ENCODE measurements at places on chromosomes 3 and 15. TPM values are rescaled to one million over a fixed set of nuclear protein-coding genes. Genes with fewer than 3 reads are reported as not detected.

Gene GOLGA6B
- 0.47 TPM for total RNA-seq

Gene COLQ
- total RNA-seq: 11.4 TPM

Gene ALDH1L1
- total RNA-seq: 0.20 TPM

- H3K4me1 ChIP-seq: no peaks in the 10 kb centered on the region
- no peak for DNase-seq
- no peak overlapping the region for H3K27ac ChIP-seq
- H3K36me3 ChIP-seq: no peaks in the 10 kb centered on the region
- H3K27me3 ChIP-seq: no peaks in the 10 kb centered on the region
These were observed 176.5 kb upstream of the PFN2 start for GRCh38 chr3:150146991-150147761.
